Activated CD4-positive, CD25-positive, alpha-beta regulatory T cell treated with anti-CD3 and anti-CD28 coated beads, Interleukin-2, amount 50 U/mL, for 24 hours (primary cell): ENCODE measurements at places on chromosomes 5 and 9.

DNA sequence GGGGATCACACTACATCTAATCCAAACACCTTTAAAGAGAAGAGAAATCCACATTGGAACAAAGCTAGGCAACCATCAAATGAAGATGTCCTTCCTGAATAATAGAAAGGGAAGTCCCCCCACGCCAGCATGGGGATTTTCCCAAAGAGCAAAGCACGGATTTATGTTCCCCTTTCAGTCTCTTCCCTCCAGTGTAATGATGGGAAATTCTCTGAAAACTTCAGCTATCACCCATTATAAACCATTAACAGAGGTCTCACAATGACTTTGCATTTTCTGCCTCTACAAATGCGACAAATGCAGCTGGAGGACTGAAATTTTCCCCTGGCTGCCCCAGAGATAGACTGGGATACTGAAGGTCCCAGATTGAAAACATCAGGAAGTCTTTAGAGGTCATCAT is 368.7 kb downstream of the EFNA5 start:
- no peak for ATAC-seq

- ATAC-seq: no peak
These were observed 62.6 kb downstream of the PPARGC1B start for GRCh38 chr5:149792540-149793255.

DNA sequence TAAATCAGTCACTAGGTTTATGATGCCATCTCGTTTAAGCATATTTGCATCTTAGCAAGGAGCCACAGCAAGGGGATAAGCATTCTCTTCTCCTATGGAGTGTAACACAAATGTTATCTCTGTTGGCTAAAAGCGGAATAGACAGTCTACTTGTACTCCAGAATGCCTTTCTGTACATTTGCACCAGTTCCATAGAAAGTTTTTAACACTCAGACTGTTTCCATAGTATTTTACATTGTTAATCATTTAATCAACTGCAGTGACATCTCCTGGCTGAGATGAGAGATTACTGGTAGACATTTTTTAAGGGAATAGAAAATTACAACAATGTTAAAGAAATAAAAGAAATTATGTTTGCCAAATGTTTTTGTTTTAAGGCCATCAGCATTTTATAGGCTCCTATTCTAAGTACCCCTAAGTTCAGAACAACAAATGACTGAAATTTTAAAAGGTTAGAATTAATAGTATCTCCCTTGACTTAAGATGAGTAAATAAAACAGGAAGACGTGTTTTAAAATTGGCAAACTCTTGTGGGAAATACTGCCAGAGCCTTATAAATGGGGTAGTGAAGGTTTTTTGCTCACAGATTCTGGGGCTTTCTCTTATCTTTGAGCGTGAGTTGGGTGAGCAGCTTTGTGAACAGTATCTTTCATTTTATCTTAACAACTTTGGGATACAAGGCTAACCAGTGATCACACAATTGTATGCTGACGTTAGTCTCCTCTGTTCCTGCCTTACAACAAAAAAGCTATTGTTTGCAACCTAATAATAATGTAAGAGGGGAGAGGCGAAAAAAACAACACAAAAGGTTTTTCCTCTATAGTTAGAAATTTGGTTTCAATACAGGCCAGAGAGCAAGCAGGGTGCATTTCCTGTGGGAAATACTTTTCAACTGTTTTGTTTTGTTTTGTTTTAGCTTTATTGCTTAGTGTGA is 294.3 kb downstream of the FBXL7 start:
- ATAC-seq: no peak

GRCh38 chr5:122978644-122979297 is 57.8 kb downstream of the PPIC start:
- no peak for ATAC-seq
